ENCODE measurements at places on chromosomes 5 and 9. TPM values are rescaled to one million over a fixed set of nuclear protein-coding genes. Genes with fewer than 3 reads are reported as not detected.

DNA sequence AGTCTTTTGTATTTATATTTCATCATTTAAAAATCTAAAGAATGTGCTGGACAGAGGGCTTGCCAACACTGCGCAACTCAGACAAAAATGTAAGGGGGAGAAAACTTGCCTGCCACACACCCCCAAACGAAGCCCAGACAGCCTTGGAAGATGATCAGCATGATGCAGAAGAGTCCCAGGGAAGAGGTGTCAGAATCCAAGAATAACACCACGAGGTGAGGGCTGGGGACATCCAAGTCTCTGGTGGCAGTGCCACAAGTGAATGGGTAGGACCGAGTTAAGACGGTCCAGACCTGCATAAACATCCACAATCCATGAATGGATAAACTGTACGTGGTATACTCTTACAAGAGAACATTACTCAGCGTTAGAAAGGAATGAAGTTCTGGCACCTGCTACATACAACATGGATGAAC, 10.4 kb downstream of the EPB41L4B start:
- DNase-seq: peak; percentile 32

DNA sequence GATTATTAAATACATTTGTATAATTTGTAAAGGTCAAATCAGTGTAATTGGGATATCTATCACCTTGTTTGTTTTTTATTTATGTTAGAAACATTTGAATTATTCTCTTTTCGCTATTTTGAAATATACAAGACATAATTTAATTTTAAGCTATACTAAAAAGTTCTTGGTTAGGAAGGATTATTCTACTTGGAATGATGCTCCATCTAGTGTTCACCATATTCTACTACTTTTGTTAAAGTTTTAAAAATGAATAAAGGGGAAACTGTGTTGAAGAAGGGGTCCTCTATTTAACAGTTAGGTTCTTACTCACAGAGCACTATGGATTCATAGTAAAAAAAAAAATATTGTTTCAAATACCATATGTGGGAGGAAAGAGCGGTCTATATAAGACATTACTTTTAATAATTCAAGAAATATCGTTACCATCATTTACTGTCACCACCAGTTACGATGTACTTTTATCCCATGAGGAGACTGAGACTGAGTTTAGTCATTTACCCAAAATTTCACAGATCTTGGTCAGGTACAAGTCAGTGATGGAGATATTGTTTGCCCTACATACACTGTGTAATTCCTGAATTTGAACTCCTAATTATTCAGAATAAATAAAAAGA, 6.3 kb upstream of the STOM start:
- DNase-seq: peak; percentile 46

GRCh38 chr5:72464071-72464470, 43.1 kb downstream of the ZNF366 start:
- no peak for DNase-seq

- peak; percentile 27 for DNase-seq
Measured at GRCh38 chr5:36777105-36777757, 99.3 kb upstream of the NIPBL start.

TAF1L gene
- total RNA-seq: not detected

GRCh38 chr9:34291023-34291422, 38.0 kb downstream of the KIF24 start:
- no peak for DNase-seq

GRCh38 chr9:128919402-128920089, 1.2 kb upstream of the PHYHD1 start:
- no peak for DNase-seq

DNA sequence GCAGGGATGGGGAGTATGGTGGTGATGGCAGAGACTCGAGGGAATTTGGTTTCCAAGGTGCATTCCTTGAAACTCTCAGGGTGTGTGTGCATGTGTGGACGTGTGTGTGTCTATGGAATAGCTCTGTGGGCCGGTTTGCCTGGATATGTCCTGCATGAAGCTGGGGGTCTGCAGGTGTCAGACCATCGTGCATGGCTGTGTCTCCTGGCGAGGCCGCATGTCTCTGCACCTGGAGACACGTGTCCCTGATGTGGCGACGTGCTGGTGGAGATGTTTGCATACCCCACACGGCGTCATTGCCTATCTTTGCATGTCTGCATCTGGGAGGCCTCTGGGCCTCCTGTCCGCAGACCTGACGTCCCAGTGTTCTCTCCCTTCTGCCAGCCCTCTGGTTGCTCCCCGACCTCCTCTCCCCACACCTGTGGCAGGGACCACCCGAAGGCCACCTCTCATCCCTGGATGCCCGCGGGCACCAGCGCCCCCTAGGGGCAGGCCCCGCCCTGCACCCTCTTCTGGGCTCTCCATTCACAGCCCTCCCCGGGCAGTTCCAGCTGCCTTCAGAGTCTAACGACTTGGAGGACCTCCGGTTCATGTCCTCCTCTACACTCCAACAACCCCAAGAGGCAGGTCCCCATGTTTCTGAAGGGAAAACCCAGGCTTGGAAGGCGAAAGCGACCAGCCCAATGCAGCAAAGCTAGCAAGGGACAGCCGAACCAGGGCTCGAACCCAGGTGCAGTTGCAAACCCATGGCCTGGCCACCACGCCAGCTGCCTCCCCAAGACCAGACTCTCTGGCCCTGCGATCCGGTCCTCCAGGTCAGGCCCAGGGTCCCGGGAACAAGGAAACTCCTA, 88.6 kb downstream of the LMX1B start:
- DNase-seq: no peak

DNA sequence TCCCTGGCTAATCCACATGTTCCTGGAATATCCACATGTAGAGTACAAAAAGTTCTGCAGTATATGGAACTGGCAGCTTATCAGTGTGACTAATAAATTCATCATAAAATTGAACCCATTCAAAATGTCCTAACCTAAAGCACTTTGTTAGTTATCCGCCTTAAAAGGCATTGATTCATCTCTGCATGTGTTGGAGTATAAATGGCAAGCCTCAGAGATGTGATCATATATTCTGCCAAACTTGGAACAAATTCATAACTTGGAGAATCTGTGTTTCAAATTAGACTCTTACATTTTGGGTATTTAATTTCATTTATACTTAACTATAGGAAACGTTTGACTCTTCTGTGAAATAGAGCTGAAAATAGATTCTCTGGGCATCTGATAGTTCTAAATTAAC, 25.2 kb upstream of the NREP start:
- DNase-seq: peak; percentile 25

ZNF883 gene
- 0.83 TPM for total RNA-seq
